GF-D8 (cell line): ENCODE measurements at places on chromosomes 4 and X.

DNA sequence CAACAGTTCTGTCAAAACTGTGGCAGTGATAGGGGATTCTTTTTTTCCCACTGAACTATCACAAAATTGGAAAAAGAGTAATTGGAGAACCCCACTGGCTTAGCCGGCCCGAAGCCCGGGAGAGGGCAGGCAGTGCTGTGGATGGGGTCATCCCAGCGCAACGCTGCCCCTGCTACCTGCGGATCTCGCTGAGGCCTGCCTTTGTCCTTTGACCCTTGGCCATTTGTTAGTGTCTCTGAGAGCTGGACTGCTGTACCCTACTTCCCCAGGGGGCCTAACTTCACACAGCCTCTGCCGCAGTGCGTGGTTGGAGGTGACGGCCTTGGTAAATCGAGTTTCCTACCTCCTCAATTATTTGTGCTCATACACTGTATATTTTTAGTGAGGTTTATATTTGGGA is 43.0 kb upstream of the MSANTD1 start:
- DNase-seq = no peak

- DNase-seq = no peak
Observed at GRCh38 chrX:18676470-18676869, 4.6 kb upstream of the RS1 start.

- no peak for DNase-seq
Observed at GRCh38 chr4:141027421-141027820, 105.8 kb downstream of the RNF150 start.

GRCh38 chr4:28774344-28774743 is 1913.7 kb downstream of the STIM2 start:
- DNase-seq = no peak

- no peak for DNase-seq
Observed at GRCh38 chr4:79650794-79651431, 242.9 kb upstream of the GK2 start.

GRCh38 chr4:102734591-102735385 is 26.0 kb downstream of the MANBA start:
- peak; percentile 55 for DNase-seq

DNA sequence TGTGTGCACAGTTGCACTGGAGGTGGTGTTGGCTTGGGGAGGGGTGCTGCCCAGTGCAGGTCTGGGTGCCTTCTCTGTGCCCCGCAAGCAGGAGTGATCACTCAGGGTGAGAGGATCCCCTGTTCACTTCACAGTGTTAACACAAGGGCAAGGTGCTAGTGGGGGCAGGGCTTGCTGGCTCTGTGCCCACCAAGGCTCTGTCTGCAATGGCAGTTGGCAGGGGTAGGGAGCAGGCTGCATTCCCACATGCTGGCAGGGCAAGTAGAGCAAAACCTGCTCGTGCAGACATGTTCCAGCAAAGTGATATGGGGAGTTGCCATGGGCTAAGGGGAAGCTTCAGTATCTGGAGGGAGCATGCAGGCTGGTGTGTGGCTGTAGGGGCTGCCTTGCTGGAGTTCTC is 428.0 kb downstream of the ZNF674 start:
- no peak for DNase-seq

DNA sequence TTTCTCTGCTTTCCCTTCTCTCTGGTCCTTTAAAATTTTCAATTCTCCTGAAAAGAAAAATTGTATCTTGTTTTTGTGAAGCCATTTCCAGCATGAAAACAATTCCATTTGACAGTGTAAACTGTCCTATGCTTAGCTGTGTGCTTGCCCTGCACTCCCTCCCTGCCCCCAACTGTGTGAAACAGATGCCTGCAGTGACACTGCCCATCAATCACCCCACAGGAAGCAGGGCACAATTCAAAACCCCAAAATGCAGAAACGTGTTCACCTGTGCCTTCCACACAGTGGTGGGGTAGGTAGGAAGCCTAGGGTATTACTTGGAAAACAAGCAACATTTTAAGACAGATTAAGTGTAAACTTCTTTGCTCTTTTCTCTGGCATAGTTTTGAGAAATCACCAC is 6.2 kb upstream of the FHDC1 start:
- DNase-seq = no peak

DNA sequence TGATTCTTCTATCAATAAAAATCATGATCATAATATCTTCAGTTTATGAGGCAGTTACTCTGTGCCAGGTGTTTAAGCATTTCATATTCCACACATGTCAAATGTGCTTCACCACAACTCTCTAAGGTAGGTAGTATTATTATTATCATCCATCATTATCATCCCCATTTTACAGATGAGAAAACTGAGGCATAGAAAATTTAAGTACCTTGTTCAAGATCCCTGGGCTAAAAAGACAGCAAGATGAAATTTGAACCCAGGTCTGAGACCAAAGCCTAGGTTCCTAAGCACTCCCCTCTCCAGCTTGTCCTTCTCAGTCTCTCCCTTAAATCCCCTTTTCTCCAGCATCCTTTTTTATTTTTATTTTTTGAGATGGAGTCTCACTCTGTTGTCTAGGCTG is 33.4 kb downstream of the SEPTIN6 start:
- no peak for DNase-seq

DNA sequence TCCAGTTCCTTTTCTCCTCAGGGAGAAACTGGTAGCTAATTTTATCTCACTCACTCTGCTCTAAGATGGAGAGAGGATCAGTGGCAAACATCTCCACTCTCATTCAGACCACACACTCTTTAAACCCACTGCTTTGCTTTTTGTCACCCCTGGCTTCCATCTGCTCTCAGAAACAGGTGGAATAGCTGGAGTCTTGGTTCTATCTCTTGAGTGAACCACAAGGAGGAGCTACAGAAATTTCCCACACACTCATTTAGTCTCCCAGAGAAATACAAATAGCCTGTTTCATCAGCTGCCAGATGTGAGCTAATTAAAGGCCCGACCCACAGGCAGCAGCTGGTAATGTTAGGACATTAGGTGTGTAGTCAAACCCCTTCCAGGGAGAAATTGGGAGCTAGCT is 96.6 kb downstream of the STPG2 start:
- DNase-seq = no peak

- no peak for DNase-seq
Observed at GRCh38 chrX:11381464-11381863, 88.3 kb downstream of the AMELX start.

- DNase-seq = peak; percentile 54
Observed at GRCh38 chrX:107678957-107679740, 50.8 kb downstream of the PRPS1 start.

GRCh38 chr4:184282251-184282713 is 64.6 kb upstream of the ENPP6 start:
- DNase-seq = no peak

DNA sequence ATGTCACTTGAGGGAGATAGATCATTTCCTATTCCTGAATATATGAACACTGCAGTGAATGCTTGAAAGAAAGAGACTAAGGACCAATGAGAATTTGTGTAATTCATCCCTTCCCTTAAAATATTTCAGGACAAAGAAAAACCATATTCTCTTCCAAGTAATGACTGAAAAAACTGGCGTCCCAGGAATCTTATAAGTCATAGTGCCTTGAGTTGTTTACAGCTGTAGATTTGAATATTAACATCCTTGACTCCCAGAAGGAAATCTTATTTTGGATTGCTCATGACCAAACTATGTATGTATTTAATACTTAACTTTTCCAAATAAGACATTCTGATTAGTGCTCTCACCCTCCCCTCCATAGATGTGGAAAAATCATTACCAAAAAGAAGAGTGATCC is 55.5 kb downstream of the CLDN22 start:
- DNase-seq = no peak

DNA sequence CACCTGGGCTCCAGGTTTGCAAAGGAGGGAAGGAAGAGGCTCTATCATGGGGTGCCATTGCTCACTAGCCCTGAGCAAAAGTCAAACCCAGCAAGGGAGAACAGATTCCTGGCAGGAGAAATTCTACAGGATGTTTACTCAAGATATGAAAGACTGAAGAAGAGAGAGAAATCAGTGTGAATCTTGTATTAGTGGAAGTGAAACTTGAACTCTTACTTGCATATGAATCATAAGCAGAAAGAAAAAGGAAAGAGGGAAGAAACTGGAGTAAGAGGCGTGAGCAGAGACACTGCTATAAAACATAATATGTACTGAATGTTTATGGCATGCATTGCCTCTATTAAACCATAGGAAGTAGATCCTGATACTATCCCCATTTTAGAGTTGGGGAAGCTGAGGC is 60.9 kb downstream of the C4orf46 start:
- DNase-seq = no peak

- no peak for DNase-seq
Observed at GRCh38 chr4:11748164-11748872, 319.6 kb upstream of the HS3ST1 start.

GRCh38 chr4:14069886-14070285 is 442.4 kb upstream of the BOD1L1 start:
- DNase-seq = no peak

- no peak for DNase-seq
Observed at GRCh38 chr4:74873545-74874301, 59.2 kb upstream of the PARM1 start.

DNA sequence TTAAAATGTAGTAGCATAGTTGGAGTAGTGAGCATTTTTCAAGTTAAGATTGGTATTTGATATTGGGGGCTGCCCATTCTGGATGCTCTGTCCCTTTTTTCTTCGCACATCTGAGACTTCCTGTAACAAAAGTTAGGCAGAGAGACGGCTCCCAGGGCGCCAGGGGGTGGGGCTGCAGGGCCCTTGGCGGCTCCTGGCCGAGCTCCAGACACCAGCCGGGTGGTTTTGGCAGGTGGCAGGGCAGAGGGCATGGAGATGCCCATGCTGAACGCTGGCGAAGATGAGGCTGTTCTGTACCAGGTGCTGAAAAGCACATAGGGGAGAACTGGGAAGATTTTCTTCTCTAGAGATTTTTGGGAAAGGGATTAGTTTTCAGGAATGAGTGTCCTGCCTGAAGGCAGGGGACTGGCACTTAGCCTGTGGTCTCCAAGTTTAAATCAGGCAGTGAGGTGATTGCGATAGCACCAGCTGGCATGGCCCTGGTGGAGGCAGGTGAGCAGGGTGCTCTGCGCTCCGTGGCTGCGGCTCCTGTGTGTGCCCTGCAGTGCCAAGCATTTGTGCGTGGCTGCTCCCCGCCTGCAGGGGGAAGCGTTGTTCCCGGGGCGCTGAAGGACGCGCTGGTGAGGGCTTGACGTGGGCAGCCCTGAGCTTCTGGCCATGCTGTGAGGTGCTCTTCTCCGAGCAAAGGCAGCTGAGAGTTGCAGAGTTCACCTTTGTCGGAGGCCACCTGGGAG is 23.6 kb upstream of the HGFAC start:
- DNase-seq = no peak

DNA sequence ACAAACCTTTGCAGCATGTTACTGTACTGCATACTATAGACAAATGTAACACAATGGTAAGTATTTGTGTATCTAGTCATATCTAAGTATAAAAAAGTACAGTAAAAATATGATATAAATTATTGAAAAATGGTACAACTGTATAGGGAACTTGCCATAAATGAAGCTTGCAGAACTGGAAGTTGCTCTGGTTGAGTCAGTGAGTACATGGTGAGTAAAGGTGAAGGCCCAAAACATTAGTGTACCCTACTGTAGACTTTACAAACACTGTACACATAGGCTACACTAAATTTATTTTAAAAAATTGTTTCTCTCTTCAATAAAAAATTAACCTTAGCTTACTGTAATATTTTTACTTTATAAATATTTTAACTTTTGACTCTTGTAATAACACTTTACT is 25.8 kb downstream of the SPIN3 start:
- DNase-seq = no peak

DNA sequence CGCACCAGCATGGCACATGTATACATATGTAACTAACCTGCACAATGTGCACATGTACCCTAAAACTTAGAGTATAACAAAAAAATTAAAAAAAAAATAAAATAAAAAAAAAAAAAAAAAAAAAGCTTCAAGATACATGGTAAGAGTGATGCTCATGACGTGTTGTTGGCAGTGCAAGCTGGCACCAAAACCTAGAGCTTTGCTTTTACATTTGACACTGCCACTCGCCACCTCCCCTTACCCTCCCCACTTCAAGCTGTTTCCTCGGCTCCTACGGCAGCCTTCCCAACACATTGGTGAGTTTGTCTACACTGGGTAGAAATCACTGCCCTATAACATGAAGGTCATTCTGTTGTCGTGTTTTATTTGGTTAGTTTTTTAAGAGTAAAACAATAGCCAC is 197.6 kb upstream of the ANXA3 start:
- no peak for DNase-seq

GRCh38 chrX:150680974-150681373 is 12.2 kb upstream of the MTMR1 start:
- no peak for DNase-seq

- no peak for DNase-seq
Observed at GRCh38 chr4:14110407-14110806, 482.9 kb upstream of the BOD1L1 start.

DNA sequence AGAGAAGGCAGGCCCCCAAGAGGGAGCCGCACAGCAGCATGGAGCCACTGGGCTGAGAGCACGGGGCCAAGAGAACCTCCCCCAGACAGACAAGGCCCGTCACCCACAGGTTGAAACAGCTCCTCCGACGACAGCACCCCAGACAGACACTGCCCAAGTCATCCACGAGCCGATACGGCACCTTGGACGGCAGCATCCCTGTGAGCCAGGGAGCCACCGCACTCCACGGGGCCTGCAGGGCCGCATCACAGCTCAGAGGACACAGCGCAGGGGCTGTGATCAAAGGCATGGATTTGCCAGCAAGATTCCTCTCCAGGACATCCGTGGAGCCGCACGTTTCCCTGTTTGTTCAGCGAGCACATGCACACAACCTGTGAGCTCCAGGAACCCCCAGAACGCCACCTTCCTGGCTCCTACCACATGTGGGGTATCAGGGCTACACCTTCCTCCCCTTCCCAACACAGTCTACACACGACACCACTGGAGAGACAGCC is 3.9 kb downstream of the CTBP1 start:
- DNase-seq = no peak
